AG08396 (cell line): ENCODE measurements at places on chromosomes 12 and 14.

- DNase-seq = no peak
Observed at GRCh38 chr14:55000381-55000780, 26.5 kb downstream of the WDHD1 start.

DNA sequence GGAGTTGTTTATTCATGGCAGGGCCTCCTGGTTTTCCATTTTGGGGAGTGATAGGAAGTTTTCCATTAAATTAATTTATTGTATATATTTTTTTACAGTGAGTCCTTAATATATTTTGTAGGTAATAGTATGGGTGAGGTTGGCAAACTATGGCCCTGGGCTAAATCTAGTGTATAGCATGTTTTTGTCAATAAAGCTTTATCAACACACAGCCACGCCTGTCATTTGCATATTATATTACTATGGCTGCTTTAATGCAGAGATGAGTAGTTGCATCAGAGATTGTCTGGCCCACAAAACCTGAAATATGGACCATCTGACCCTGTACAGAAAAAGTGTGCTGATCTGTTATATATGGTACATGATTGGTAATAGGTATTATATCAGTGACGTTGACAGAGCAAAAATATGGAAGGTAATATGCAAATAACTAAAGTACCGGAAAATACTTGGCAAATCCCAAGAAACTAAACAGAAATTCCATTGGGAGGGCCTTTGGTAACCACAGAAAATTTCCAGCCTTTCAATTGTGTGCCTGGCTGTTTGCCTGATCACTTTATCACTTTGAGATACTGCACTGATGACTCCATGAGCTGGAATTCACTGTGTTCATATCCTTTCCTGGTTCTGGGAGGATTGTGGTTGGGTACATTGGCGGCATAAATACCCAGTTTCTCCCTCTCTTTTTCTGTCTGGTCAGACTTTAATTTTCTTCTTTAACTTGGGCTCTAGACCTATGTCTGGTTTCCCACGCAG lies 61.7 kb upstream of the RFLNA start:
- peak; percentile 69 for DNase-seq

DNA sequence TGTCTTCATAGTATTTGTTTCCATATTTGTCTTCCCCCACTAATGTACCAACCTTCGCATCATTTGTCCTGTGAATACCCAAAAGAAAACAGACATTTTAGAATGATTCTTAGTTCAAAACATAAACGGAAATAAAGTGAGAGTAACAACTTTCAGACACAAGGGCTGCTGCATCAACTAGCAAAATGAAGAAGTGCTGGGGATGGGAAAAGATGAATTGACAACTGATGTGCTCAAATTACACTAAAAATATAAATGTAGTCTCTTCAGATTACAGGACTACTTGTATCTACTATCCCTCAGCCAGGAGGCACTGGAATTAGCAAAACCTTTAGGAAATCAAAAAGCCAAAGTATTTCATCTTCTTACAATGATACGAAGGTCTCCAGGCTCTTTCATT lies 743 bp downstream of the NDUFA12 start:
- DNase-seq = no peak

DNA sequence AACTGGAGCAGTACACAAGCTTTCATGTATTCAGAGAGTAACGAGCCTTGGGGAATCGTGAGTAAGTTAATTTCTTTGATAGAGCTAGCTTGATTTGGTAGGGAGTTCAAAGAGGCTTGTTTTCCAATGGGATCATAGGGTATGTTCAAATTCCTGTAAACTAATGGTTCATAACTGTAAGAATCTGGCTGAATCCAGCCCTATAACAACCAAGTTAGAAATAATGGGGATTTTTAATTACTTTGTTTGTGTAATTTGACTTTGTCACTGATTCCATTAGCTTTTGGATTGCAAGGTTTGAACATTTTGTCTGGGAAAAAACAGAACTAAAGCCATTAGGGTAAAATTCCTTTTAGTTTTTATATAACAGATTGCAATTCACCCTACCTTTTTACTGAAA lies 94.0 kb downstream of the WNK1 start:
- DNase-seq = no peak

- DNase-seq = no peak
Observed at GRCh38 chr14:61388976-61389576, 67.7 kb downstream of the PRKCH start.

DNA sequence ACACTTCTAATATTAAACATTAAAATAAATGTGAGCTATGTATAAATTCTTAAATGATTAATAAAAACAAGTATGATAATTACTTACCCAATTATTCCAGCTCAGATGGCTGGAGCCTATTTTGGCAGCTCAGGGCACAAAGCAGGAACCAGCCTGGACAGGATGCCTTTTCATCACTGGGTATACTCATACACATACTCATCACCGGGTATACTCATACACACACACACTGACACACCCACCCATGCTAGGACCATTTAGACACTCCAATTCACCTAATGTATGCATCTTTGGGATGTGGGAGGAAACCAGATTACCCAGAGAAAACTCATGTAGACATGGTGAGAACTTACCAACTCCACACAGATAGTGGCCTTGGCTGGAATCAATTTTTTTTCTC lies 57.9 kb upstream of the CNOT2 start:
- DNase-seq = no peak

- DNase-seq = no peak
Observed at GRCh38 chr14:106840258-106840657, 1313.9 kb downstream of the TMEM121 start.

DNA sequence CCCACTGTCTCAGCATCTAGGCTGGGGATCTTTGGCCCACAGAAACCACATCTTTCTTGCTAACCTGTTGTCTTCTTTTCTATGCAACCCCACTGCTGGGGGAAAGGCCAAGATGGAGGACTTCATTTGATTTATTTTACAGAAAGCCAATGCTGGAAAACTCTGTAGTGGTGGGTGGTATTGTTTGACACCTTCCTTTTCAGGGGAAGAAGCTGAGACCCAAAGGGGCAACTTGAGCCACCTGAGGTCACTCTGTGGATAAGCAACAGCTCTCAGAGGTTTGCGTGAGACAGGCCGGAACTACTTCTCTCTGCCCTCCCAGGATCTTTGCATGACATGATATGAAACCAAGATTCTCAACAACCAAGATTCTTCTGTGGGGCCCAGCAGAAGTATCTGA lies 645.2 kb downstream of the VRK1 start:
- no peak for DNase-seq

GRCh38 chr12:15728118-15728598 lies 61.0 kb downstream of the EPS8 start:
- peak; percentile 38 for DNase-seq

DNA sequence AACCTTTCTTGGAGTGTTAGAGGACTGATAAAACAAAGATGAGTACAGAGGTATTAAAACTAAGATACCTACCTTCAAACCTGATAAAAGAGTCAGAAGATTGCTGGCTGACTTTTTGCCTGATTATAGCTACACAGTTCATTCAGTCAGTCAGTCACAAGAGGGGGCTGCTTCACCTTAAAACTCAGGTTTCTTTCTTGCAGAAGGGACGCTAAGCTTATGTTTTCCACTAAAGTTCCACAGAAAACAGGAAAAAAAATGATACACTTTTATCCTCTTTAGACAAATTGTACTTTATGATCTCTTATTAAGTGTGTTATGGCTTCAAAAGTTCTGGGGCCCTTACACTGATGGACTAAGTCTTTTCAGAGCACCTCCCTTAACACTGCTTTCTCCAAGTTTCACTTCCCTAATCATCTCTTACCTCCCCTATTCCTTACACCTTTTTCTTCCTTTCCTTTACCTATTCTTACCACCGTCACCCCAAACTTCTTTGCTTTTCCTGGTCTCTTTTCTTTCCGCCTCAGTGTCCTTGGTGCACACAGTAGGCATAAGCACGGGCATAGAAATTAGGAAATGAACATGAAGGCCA lies 448.7 kb upstream of the OR4E1 start:
- DNase-seq = no peak
